ENCODE measurements at places on chromosomes 7 and 10.

DNA sequence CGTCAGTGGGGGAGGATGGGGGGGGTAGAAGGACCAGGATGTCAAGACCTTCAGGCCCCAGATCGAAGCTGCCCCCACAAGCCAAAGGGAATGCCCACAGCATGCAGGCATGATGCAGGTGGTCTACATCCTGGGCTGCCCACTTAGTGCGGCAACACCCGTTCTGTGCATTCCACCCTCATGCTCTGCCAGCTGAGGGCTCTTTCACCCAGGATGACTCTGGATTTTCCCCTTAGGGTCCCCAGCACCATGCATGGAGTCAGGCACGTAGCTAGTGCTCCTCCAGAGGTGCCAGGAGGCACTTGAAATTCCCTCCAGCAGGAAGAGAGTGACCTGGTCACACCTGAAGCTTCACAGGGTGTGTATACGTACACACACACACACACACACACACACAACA lies 66.2 kb downstream of the SH3PXD2A start:
- no peak for DNase-seq

- no peak for DNase-seq
Observed at GRCh38 chr10:7795605-7796004, 7.6 kb downstream of the ATP5F1C start.

GRCh38 chr7:81626008-81626407 lies 143.8 kb downstream of the HGF start:
- DNase-seq, result no peak

GRCh38 chr10:20688797-20689544 lies 208.1 kb downstream of the NEBL start:
- DNase-seq, result no peak

GRCh38 chr7:17132726-17133125 lies 165.7 kb upstream of the AHR start:
- no peak for DNase-seq
